ENCODE measurements at places on chromosomes 3 and 15.
A peak's percentile ranks its signal among the peaks of the same experiment; 100 is the strongest.

DNA sequence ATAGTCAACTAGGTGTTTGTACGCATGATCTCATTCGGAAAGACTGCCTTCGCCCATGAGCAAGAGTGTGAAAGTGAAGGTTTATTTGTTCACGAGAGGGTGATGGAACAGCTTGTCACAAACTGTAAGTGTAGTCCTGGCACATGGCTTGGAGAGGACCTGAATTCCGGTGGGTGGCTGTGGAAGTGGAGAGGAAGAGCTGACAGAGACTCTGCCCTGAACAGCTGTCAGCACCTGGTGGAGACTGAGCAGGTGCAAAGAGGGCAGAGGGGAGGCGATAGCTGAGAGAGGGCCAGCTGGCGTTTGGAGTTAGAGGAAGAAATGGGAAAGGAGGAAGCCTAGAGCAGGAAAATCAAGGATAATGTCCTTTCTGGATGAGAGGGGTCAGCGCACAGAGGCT is 155.7 kb downstream of the EEFSEC start:
- DNase-seq = no peak

GRCh38 chr3:71074423-71074822 is 509.1 kb downstream of the FOXP1 start:
- no peak for DNase-seq

DNA sequence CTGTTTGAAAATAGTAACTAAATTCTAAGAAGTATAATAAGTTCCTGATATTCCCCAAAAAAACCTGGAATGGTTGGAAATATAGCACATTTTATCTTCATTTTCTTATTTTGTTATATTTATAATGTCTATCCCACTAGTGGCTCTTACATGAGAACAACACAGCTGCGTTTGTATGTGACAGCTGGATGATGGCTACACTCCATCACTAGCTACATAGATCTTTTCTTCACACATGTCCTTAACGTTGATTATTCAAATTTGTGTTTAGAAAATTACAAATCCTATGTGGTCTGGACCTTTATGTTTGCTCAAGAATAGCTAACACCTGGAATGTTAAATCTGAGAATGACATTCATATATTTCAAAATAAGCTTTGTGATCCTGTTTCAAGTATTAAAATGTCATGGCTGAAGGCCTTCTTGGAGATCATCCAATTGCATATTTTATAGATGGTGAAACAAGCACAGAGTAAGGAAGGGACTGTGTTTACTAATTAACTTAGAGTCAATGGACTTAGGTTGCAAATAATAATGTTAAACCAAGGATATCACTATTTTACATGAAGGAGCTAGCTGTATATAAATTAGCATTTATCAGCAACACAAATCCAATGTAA is 60.8 kb downstream of the ATP13A5 start:
- no peak for DNase-seq

DNA sequence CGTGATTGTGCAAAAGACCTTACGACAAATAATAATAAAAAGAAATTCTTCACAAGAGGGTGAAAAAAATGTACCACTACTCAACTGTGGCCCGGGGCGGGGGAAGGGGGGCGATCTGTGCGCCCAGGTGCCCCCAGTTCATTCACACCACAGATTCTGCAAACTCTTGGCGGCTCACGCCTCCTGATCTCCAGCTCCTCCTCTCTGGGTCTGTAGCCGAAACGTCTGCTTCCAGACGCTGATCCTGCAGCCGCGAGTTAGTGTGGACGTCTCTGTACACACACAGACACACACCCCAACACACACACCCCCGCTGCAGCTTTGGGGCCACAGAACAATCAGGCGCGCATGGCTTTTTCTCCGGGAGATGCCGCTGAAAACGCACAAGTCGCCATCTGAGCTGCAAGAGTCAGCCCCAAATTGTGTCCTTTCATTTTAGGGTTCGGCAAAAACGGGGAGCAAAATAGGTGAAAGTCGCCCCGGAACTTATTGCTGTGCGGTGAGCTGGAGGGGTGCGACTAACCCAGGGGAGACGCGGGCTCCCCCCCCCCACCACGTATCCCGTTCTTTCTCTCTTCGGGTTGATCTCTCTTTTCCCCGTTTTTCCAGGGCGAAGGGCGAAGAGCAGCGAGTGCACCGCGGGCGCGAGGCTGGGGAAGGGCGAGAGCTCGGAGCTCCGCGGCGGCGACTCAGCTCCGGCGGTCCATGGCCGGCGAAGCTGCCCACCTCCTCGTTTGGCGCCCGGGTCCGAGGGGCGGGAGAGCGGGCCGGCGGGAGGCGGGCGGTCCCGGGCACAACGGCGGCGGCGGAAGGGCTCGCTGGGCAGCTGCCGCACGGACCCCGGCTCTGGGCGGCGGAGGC is 505 bp upstream of the WNT5A start:
- DNase-seq = peak; percentile 41

DNA sequence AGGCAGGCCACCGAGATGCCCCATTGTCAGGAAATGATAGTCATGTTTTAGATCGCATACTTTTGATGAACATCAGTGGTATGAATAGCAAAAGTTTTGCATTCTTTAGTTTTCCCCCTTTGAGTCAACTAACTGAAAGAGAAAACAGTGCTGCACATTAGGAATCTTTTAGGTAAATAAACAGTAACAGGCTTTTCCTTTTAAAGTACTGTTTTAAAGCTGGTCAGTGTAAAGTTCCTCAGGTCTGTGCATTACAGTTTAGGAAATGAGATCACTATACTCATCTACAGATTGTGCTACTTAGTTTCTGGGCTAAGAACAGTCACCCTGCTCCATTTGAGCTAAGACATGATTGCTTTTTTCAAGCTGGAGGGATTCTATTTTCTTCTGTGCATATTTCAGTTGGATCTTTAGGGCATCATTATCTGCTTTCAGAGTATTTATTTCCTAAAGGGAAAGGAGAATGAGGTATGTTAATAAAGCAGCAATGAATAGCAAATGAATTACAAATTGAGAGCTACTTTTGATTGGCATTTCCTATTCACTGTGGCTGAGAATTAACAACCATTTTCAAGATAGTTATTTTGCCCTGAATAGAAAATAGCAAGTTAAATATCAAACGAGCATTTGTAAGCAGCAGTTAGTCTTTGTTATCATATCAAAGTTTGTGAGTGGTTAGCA is 36.5 kb downstream of the FAM98B start:
- no peak for DNase-seq

DNA sequence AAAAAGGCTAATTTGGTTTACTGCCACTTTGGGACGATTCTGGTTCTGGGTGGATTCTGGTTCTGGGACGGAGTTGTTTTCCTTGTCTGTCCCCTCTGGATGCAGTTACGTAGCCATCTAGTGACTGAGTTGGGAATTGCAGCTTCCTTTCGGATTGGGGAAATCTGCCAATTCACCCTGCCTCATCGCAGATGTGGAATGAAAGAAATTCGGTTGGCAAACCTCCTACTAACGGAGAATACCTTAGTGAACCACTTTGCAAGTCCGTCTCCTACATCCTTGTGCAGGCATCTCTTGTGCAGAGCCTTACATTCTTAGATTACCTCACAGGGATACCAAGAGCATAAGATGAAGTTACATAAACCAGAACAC is 31.5 kb upstream of the AP4E1 start:
- peak; percentile 87 for DNase-seq

- DNase-seq = no peak
Observed at GRCh38 chr3:177615015-177615414, 417.7 kb upstream of the TBL1XR1 start.

DNA sequence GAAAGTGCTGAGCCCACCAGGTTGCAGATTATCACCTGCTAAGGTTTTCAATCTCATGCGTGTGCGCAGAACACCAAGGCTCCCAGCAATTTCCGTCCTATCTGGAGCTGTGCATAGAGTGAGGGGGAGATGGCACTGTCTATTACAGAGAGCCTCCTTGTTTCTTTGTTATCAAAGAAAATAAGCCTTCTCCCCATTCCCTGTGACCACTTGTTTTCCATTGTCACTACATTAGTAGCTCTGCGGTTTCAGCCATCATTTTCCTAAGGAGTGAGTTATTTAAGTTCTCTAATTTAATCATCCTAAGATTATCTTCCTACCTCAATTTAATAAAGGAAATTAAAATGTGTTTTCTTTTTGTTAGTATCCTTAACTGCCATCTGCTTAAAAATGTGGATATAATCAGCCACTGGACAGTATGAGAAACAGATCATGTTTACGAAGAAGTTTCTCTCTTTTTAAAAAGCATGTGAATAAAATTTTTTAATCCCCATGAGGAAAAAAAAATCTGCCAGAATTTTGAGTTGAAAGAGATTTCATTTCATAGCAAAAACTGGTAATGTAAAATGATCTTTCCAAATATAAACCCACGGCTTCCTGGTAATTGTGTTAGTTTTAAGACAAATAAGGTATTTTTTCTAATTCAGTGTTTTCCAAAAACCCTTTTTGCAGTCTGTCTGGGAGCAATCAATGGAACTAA is 172.3 kb upstream of the UBE2E1 start:
- DNase-seq = no peak

GRCh38 chr3:52827441-52827840 is 3.0 kb downstream of the ITIH4 start:
- DNase-seq = no peak

GRCh38 chr3:171173736-171174135 is 147.2 kb upstream of the SLC2A2 start:
- peak; percentile 36 for DNase-seq

DNA sequence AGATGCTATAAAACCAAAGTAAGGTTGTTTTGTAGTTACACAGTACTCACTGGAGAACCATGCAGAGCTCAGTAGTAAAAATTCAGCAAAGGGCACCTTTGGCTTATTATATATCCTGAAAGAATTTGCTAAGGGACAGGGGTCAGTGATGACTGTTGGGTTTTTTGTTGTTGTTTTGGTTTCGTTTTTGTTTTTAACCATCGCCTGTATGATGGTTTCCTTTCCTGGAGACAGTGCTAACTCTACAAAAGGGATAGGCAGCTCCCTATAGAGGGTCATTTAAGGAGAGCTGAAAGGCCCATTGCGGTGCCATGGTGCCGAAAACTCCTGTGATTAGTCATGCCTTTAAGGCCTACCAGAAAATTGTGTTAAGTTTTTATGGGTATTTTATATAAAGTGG is 118.2 kb upstream of the GOLIM4 start:
- DNase-seq = no peak

GRCh38 chr3:15151166-15151565 is 52.2 kb upstream of the RBSN start:
- no peak for DNase-seq

GRCh38 chr3:53595660-53596059 is 101.2 kb downstream of the CACNA1D start:
- no peak for DNase-seq

DNA sequence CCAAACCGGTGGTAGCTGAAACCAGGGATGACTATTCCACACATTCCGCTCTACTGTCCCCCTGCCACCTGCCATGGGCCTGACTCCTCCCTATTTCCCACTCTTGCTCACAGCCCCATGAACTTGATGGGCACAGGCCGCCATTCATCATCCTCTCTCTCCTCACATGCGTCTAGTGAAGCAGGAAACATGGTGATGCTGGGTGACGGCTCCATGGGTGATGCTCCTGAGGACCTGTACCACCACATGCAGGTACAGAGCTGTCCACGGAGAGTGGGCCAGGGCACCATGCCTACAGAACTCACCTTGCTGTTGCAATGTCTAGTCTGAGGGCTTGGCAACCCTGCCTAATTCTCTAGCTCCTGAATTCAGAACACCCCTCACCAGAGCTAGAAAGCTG is 23.3 kb upstream of the MANF start:
- no peak for DNase-seq

DNA sequence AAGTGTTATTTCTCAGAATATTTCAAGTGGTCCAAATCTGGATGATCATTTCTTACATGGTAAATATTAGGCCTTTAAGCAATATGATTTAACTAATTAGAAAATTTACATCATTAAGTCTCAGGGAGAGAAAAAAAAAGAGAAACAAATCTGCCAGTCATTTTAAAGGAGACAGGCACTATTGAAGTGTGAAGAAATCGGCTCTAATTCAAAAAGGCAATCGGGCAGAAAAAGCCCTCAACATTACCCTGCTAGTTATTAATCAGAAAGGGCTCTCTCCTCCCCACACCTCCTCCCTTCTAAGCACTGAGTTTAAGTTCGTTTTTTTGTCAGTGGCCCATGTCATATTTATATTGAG is 215.9 kb downstream of the MEIS2 start:
- DNase-seq = no peak

DNA sequence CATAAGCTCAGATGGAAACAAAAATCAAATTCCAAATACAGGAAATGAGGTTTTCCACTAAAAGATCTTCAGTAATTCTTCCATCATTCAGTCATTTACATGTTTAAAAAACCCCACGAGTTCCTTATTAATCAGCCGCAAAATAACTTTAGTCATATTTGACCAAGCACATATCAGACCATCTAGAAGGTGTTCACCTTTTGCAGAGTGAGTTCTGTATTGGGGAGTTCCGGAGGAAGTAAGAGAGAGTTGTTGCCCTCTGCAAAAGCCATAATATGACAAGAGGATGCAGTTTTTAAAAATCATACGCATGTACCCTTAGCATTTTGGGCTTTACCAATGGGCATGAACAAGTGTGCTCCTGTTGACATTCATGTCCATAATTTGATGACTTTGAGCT is 61.6 kb downstream of the CCR1 start:
- DNase-seq = no peak

- no peak for DNase-seq
Observed at GRCh38 chr15:90907838-90908507, 4.9 kb downstream of the MAN2A2 start.

DNA sequence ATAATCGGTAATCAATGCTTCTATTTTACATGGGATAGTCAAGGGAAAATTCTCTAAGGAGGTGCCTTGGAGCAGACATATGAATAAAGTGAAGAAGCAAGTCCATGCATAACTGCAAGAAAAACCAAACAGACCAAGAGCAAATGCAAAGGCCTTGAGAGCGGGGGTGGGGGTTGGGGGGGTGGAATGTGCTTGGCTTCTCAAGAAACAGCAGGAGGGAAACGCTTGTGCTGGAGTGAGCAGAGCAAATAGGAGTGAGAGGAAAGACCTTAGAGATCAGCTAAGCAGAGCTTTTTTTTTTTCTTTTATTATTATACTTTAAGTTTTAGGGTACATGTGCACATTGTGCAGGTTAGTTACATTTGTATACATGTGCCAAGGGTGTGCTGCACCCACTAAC is 260.8 kb downstream of the ARPP21 start:
- DNase-seq = no peak

GRCh38 chr3:30650348-30650995 is 44.1 kb downstream of the TGFBR2 start:
- DNase-seq = no peak

DNA sequence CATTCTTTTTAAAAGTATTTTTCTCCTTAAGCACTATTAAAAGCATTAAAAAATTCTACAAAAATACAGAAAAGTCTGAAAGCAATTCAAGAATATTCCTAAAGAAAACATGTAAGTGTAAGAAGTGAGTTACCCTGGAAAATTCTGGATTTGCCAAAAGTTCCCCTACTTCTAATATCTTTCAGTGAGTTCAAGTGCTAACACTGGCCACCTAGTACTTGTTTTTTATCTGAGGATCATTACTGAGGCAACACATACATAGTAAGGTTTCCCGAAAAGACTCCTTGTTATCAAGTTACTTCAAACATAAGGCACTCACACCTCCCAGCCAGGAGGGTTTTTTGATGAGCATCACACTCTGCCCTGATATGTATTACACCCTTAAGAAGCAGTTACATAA is 158.4 kb downstream of the TIGIT start:
- no peak for DNase-seq

- no peak for DNase-seq
Observed at GRCh38 chr3:97278506-97278905, 464.1 kb downstream of the EPHA6 start.
